ENCODE measurements at places on chromosomes 3 and 15.

- DNase-seq = no peak
Measured at GRCh38 chr3:180048103-180048502, 11.4 kb upstream of the PEX5L start.

- DNase-seq = no peak
Measured at GRCh38 chr3:145623349-145623748, 537.6 kb downstream of the PLOD2 start.

- DNase-seq = no peak
Measured at GRCh38 chr3:134985864-134986715, 191.0 kb downstream of the EPHB1 start.

DNA sequence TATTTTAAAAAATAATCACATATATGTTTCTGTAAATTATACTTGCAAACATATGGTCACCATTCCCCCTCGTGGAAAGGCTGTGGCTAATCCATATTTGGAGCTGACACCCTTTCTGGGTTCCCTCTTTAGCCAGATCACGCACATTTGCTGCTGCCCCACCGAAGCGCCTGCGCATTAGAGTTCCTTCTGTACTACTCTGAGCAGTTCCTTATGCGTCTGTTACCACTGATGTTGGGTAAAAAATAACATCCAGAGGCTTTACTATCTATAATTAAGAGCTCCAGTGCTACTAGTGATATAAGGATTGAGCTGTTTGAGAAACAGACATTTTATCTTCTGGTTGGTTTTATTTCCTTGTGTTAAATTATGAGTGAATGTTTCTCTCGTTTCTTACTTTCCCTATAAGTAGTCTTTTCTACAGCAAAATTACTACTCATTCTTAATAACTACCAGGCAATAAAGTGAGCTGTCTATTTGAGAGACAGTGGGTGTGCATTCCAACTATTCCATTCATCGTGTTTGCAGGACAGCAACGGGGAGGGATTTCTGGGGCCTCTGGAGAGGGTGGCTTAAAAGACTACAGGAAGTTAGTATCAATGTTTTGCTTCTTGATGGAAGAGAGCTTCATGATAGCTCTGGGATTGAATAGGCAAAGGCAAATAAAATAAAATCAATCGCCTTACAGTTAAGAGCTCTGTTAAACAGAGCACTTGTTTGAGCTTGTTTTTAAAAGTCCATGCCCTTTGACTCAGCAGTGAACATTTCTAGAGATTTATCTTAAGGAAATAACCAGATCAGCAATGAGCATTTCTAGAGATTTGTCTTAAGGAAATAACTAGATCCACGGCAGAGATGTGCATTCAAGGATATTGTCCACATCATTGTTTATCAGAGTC lies 245.2 kb downstream of the CD47 start:
- no peak for DNase-seq

DNA sequence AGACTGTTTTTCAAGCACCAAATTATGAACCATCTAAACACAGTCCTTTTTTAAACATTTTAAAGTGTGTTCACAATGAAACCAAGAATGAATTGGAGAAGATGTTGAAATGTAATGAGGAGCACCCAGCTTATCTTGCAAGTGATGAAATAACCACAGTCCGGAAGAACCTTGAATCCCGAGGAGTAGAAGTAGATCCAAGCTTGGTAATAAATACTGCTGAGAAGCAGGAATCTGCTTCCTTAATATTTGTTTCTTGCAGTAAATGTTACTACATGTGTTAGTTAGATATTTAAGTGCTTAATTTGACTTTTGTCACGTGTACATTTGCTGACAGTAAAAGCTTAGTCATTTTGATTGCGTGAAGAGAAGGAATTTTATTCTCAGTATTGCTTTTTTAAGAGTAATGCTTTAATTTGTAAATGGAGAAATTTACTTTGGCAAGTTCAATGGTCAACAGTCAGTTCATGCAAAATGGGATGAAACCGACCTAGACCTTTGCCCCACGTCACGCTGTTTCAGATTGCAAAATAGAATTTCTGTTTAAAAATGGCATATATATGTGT lies 69.8 kb downstream of the OPA1 start:
- DNase-seq = no peak

- no peak for DNase-seq
Measured at GRCh38 chr3:14867936-14868570, 49.3 kb downstream of the FGD5 start.

DNA sequence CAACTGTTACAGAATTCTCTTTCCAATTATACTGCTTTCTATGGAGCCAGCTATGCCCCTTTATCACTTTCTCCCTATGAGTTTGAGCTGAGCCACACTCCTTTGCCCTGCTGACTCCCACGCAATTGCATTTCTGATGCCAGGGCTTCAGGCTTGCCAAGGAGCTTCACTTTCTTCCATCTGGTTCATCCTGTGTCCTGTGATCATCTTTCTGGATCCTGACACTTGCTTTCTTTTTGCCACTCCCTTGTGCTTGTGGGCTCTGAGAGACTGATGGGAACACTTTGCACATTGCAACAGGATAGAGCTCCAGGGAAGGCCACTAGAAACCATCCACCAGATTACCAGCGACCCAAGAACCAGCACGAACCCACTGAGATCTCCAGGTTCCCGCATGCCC lies 77.0 kb upstream of the SEC13 start:
- no peak for DNase-seq

- DNase-seq = no peak
Measured at GRCh38 chr15:21269121-21269520, 171.2 kb downstream of the POTEB3 start.

DNA sequence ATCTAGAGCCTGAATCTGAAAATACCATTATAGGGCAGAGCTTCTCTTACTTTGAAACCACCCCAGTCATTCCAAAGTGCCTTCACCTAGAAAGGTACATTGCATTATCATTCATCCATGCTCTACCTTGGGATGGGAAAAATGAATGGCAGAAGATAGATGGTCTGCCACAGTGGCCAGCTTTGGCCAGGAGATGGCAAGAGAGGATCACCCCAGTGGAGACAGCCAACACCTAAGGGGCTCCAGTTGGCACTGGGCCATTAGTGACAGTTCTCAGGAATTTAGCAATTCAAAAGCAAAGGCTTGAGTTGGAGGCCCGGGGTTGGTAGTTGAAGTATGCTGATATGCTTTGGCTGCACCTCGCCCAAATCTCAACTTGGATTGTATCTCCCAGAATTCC lies 253.6 kb upstream of the MRPL3 start:
- no peak for DNase-seq

GRCh38 chr3:120450600-120451271 lies at the start of gene FSTL1:
Gene FSTL1, minus strand, starts transcription at chr3:120450992. Its CDS starts 246 bp downstream, at chr3:120450746.
- peak; percentile 25 for DNase-seq

- peak; percentile 70 for DNase-seq
Measured at GRCh38 chr15:90099868-90100831, 2.1 kb downstream of the IDH2 start.

DNA sequence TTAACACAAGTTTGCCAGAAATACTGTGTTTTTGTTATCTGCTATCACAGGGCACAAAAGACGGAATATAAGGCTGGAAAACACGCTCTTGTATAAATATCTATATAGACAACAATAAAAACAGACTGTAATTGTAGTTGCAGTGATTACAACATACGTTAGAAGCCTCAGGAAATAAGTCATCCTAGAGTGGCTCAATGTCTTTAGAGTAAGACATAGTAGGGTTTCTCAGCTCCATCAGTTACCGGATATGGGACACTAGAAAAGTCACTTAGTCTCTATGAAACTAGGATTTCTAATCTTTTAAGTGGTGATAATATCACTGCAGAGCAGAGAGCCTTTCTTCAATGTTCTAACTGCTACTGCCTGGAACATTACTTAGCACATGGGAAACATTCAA lies 208.8 kb downstream of the STAG1 start:
- no peak for DNase-seq

GRCh38 chr3:108311797-108312196 lies 15.4 kb downstream of the HHLA2 start:
- DNase-seq = no peak

- DNase-seq = no peak
Measured at GRCh38 chr15:82103468-82103867, 57.6 kb upstream of the MEX3B start.

DNA sequence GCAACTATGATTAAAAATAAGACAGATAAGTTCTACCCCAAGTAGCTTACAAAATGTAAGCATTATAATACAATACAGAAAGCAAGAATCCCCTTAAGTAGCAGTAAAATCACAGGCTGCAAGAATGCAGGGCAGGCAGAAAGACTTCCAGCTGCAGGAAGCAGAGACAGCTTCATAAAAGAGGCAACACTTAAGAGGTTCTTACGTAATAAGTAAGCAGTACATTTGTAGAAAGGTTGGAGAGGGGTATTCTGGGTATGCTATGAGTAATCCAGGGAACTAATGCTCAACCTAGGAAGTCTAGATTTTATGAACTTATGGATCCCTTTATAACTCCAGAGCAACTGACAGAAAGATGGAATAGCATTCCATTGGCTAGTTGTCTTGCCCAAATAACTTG lies 151.6 kb downstream of the IL5RA start:
- no peak for DNase-seq

DNA sequence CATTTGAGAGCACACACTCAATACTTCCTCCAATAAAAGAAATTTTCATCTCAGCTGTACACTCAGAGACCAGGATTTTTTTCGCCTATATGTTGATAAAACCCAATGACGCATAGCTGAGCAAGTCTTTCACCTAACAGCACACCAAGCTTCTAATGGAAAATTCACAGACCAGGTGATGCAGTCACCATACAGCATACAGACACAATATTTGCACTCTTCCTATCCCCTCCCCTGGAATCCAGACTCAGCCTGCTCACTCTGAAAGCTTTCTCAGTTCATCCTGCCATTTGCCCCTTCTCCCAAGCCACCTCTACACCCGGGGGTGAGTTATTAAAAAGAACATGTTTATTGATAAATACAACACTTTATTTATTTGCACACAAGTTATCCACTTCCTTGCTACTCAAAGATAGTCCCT lies 1.7 kb downstream of the TBC1D5 start:
- no peak for DNase-seq

DNA sequence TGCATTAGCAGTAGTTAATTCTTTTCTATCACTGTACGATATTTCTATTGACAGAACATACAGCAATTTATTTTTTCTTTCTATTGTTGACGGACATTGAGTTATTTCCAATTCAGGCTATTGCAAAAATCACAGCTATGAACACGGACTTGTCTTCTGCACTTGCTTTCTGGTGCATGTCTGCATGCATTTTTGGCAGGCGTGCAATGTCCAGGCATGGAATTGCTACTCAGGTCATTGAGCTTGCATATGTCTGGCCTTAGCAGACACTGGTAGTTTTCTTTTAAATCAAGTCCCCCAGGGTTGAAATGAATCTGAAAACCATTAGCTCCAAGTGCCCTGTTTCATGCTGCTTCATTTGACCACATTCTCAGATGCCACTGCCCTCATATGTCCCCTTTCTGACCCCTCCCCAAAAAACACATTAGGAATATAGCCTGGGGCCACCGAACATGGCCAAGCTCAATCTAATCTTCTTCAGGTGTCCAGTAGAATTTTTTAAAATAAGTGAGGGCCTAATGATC lies 72.8 kb downstream of the LRIG1 start:
- no peak for DNase-seq

DNA sequence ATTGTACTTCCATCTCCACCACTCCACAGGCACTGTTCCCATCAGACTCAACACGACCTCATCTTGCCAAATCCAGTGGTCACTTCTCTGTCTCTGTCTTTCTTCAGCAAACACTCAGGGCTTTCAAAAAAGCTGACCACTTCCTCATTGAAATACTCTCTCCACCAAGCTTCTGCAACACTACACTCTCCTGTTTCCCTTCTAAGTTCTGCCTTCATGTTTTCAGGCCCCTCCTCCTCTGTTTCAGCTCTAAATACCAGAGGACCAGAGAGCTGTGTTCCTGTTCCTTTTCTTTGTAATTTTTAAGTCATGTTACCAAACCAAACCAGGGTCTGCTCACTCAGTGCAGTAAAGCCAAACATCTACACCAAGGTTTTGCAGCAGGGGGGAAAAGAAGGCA lies 33.8 kb upstream of the ACP3 start:
- DNase-seq = peak; percentile 38

DNA sequence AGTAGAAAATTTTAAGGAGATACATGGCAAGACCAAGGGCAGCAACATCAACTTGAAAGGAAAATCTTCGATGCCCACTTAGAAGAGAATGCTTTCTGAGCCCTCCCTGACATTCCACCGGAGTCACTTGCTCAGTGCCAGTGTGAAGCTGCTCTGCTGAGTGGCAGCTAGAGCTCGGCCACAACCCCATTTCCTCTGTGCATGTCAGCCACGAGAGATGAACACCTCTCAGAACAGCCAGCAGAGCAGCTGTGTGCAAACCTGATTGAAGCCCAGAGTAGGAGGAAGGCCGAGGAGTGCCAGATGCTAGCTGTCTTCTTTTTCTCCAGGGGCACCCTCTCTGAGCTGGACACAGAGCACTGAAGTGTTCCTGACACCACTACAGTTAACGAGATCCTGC lies 12.2 kb downstream of the TARS3 start:
- DNase-seq = no peak

GRCh38 chr3:186525369-186526255 lies 18.6 kb downstream of the CRYGS start:
- DNase-seq = no peak

GRCh38 chr15:69377216-69377970 lies 36.8 kb upstream of the KIF23 start:
- no peak for DNase-seq
